ENCODE measurements at places on chromosomes 2 and 18.
A peak's percentile ranks its signal among the peaks of the same experiment; 100 is the strongest.

- peak; percentile 4 for DNase-seq
Measured at GRCh38 chr18:49021076-49021432, 70.3 kb upstream of the SMAD7 start.

DNA sequence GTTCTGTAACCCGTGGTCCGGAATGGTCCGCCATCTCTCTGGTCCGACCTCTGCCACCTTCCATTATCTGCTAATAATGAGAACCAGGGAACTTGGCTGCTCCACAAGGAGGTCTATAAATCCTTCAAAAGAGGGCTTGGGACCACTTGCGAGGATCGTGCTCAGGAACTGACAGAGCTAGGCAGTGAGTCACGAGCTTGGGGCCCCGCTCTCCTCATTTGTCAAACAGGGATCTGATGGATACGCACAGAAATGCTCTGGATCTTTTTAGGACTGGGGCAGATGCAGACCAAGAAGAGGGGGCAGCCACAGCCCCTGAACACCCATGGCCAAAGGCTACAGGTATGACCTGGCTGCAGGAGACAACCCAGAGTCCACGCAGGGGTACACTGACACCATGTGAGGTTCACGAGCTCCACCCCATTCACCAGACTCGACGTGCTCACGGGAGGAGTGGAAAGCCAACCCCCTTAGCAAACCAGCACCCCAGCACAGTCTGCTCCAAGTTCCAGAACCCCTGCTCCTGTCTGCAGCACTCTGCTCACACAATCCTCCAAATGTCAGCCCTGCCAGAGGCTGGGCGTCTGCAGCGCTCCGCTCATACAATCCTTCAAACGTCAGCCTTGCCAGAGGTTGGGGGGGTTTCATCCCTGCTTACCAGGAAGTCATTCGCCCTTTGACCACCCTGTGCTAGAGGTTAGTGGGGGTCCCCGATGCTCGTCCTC is 45.8 kb downstream of the ANO7 start:
- no peak for DNase-seq

- no peak for DNase-seq
Measured at GRCh38 chr18:51520676-51521180, 323.2 kb upstream of the MEX3C start.

- no peak for DNase-seq
Measured at GRCh38 chr2:85399183-85399455, 11.0 kb downstream of the CAPG start.

GRCh38 chr2:180419212-180419611 is 412.1 kb upstream of the CWC22 start:
- DNase-seq: no peak

- DNase-seq: no peak
Measured at GRCh38 chr2:196274387-196274809, 103.0 kb upstream of the STK17B start.

DNA sequence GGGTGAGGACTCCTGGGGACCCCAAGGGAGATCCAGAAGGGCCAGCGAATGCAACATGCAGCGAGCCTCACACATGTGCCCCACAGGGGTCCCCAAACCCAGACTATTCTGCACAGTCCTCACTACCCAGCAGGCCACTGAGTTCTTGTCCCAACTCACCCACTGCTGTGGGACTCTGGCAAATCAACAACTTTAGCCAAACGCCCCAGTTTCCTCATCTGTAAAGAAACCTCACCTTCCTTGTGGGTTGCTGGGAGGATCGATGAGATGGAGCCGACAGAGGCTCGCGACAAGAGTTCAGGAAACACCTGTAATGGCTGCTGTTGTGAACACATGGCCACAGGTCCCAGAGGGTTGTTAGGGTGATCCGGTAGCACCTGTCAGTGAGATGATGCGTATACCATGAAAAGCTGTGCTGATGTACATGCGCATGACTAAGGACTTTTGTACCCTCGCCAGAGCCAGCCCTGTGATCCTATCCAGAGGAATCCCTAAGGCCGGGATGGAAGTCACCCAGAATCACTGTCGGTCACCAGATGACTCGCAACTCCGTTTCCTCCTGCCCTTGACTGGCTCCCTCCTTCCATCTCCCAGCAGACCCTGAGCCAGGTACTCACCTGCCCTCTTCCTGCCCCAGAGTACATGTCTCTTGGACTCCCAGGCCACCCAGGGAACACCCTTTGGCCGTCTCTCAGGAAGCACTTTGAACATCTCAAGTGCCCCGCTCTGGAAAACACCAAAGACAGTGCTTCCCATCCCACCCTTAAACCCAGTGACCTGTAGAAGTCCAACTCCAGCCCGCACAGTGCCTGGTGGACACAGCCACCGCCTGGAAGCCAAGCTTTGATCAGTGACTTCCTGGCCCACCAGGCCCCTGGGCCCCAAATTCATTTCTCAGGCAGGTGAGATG is 103.3 kb upstream of the ID2 start:
- DNase-seq: no peak

DNA sequence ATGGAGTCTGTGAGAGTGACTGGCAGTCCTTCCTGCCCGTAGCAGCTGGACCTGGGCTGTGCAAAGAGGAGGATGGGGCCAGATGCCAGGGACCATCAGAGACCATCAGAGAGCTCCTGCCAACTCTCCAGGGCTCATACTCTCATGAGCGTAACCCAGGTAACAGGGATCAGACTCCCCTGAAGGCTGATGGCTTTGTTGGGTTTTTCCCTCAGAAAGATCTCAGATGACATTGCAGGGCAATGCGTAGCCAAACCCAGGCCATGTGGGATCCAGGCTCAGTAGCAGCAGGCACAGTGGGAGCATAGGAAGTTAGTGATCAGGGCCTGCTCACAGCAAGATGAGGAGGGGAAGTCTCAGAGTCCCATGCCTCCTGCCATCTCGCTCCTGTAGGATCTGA is 218.0 kb downstream of the LOXHD1 start:
- no peak for DNase-seq

GRCh38 chr18:42778024-42778423 is 337.5 kb downstream of the RIT2 start:
- no peak for DNase-seq
